ENCODE measurements at places on chromosomes 16 and 17.

DNA sequence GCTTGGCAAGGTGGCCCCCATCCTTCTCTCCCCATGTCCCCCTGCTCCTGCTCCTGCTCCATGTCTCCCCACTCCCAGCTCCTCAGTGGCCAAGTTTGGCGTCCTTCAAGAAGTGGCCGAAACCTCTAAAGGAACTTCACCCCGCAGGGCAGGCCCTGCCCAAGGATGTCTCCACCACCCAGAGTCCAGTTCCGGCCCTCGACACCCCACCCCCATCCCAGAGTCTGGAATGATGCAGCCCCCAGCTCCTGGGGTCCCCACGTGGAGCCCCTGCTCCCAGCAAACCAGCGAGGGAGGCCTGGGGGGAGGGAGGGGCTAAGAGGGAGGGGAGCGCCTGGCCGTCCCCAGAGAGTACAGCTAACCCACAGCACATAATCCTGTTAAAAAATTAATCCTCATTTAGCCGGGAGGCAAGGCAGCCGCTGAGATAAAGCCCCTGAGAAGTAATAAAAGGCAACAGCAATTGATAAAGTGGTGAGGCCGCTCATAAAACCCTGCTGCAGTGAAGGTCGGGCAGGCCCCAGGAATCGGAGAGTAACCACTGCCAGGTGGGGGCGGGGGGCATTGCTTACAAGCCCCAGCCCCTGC, 9.9 kb upstream of the ENPP7 start:
- DNase-seq, result no peak

DNA sequence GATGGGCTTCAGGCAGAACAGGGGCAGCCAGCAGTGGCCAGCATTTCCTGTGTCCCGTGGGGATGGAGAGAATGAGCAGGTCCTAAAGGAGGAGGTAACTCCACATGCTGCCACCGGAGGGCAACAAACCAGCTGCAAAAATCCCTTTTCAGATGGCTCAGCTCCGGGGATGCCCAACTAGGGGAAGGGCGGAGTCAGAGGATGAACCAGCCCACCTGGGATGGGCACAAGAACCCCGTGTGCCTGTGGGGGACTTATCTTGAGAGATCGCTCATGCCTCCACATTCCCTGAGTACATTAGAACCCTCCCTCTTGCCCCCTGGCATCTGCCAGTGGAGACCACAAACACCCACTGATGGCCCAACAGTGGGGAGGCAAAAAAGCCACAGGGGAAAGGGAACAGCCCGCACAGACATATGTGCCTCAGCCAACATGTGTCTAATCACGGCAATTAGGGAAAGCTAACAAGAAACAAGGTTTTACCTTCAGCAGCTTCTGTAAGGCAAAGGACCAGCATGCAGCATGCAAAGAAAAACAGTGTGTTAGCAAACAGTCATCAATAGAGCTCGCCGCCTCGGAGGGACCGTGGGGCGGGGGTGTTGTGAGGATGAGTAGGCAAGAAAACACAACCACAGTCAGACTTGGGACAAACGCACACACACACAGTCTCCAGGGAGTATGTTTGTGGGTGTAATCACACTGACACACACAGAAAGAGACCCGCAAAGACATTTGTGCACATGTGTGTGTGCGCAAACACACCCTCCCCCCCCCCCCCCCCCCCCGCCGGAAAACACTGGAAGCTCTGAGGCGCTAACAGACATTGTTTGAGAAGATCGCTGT, 64.0 kb downstream of the MYO18A start:
- no peak for DNase-seq

DNA sequence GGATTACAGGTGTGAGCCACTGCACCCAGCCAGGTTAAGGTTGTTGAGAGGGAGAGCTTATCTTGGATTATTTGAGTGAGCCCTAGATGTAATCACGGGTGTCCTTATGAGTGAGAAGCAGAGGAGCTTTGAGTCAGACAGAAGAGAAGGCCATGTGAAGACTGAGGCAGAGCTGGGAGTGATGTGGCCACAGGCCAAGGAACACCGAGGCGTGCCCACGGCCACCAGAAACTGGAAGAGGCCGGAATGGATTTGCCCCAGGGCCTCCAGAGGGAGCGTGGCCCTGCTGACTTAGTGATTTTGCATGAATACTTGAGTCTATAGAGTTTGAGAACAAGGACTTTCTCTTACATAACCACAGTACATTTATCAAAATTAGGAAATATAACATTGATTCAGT, 137.7 kb downstream of the RPTOR start:
- no peak for DNase-seq

DNA sequence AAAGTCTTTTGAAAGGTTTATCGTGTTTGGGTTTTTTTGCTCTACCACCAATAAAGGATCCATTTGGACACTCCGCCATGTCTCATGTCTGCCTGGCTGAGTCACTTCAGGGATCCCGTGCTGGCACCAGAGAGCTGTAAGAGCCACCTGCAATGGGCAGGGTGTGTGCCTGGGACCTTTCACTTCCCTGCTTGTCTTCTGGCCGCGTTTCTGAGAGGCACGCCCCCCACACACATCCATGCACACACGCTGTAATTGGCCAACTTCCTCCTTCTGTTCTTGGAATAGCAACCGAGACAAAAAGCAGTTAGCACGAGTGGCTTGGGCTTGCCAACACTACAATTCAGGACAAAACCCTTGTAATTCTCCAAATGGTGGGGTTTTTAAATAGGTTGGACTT, 9.8 kb upstream of the SOST start:
- no peak for DNase-seq

GRCh38 chr17:65058146-65058545, 1.6 kb upstream of the GNA13 start:
- DNase-seq, result no peak

DNA sequence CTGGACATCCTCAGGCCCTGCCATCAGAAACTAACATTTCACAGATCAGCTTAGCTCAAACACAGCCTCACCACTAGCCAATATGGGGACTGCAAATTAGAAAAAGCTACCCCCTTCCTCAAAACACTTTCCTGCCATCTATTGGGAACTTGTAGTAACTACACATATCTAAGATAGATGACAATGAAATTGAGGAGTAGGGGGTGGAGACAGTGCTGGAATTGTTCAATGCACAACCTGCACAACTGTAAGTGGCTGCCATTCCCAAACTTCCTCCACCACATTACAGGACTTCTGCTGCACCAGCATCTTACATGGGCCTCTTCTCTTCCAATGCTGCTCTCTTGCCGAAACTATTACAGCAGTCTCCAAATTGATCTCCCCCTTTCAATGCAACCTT, 21.9 kb downstream of the AIPL1 start:
- DNase-seq, result no peak

Measured in stimulated activated CD8-positive, alpha-beta memory T cell treated with anti-CD3 and anti-CD28 coated beads, Interleukin-4, amount 100 ng/mL, for 1 hour (primary cell).